Activated T-helper 1 cell treated with anti-CD3 and anti-CD28 coated beads, Interleukin-2, amount 50 U/mL, for 16 hours (primary cell): ENCODE measurements at places on chromosomes 6 and 20.
A peak's percentile ranks its signal among the peaks of the same experiment; 100 is the strongest.

- no peak for DNase-seq
These were observed 76.6 kb upstream of the TULP1 start for GRCh38 chr6:35589201-35589739.

- DNase-seq, result peak; percentile 86
These were observed 12.3 kb upstream of the TMC2 start for GRCh38 chr20:2523919-2524708.

DNA sequence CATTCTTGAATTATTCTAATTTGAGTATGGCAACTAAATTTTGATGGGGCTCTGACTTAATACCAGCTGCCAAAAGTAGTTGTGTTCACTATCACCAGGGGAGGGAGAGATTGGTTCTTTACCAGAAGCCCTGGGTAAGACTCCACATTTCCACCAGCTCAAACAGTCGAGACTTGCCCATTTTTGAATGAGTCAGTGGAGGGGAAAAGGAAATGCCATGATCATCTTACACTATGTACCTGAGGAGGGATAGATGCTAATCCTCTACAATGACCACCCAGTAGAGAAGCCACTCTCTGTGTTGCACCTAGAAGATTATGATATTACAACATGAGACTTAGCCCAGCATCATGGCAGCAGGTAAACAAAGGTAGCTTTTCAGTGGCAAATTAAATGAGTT is 77.0 kb upstream of the SGK1 start:
- DNase-seq, result no peak

DNA sequence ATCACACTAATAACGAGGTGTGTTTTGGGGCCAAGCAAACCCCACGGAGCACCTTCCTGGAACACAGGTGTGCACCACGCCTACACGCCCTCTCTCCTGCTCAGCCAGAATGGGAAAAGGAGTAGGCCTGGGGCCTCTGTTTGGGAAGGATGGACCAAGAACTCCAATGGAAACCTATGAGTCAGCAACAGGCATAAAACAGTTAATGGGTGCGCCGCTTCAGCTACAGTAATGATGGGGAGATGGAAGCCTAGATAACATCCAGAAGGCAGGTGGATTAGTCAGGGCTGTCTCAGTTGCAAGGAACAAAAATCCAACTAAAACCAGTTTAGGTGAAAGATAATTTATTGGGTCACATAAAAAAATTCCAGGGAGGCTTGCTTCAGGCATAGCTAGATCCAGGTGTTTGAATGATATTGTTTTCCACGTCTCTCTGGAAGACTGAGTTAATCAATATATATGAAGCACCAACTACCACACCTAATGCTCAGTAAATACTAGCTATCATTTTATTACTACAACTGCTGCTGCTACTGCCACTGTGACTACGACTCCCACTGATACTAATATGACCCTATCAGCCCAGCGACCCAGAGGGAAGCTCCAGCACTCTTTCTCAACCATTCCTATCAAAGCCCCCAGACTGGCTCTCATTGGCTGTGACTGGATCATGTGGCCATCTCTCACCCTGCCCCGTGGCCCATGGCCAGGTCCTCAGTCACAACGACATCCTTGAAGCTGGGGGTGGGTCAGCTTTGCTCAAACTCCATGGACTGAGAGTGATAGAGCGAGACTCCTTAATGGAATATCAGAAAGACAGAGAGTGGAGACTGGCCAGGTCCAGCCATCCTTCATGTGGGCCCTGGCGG is 155.2 kb upstream of the PTPN1 start:
- no peak for DNase-seq

- DNase-seq, result no peak
These were observed 79.4 kb upstream of the TRAF3IP2 start for GRCh38 chr6:111685058-111685457.
